ENCODE measurements at places on chromosomes 12 and 14.
A peak's percentile ranks its signal among the peaks of the same experiment; 100 is the strongest.

DNA sequence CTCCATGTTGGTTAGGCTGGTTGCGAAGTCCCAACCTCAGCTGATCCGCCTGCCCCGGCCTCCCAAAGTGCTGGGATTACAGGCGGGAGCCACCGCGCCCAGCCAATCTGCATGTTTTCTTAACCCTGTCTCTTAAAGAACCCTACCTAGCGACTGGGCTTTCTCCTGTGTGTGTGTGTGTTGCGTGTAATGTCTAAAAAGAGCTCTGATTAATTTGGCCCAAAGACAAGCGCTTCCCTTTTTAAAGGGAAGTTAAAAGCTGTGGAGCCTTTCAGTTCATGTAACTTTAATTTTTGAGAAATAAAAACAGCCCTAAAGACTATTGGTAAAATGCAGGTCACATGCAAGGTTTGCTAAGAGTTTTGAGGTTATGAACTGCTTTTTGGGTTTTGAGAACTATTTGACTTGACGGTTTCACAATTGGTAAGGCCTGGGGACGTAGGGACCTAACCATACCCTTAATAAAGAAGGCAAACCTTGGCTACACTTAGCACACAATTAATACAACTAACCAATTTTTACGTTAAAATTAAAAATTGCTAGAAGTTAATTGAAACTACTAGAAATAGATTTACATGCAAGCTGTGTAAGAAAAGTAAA lies 103.2 kb downstream of the KCNMB4 start:
- DNase-seq, result no peak

- DNase-seq, result no peak
Observed at GRCh38 chr12:9365296-9365695, 157.1 kb upstream of the PZP start.

- peak; percentile 56 for DNase-seq
Observed at GRCh38 chr12:92065018-92065499, 80.6 kb downstream of the BTG1 start.

- no peak for DNase-seq
Observed at GRCh38 chr12:43914391-43914790, 78.5 kb downstream of the TMEM117 start.

GRCh38 chr14:64187331-64187730 lies 106.8 kb downstream of the ESR2 start:
- no peak for DNase-seq

DNA sequence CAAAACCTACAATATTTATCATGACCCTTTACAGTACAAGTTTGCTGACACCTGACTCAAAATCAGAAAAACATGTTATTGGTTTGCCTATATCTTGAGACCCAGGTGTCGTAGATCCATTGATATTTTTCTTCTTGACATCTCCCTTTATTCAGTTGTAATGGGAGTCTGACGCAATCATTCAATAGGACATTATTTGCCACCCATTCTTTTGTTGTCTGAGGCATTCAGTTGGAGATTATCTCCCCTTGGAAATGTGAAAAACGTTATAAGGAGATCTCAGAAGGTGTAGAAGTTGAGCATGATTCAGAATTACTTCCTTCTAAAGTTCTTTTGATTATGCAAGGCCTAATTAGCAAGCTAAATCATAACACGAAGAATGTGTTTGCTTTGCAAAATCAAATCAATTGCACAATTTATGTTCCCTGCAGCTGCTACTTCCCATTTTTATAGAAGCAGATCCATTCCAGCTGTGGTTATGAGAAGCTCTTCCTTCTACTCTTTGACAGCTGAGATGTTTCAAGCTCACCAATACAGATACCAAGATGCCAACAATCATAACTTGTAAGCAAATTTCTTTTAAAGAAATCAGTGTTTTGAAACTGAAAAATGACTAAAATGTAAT lies 228.2 kb upstream of the SYT1 start:
- DNase-seq, result no peak

- no peak for DNase-seq
Observed at GRCh38 chr14:36857136-36857535, 195.5 kb downstream of the PAX9 start.

DNA sequence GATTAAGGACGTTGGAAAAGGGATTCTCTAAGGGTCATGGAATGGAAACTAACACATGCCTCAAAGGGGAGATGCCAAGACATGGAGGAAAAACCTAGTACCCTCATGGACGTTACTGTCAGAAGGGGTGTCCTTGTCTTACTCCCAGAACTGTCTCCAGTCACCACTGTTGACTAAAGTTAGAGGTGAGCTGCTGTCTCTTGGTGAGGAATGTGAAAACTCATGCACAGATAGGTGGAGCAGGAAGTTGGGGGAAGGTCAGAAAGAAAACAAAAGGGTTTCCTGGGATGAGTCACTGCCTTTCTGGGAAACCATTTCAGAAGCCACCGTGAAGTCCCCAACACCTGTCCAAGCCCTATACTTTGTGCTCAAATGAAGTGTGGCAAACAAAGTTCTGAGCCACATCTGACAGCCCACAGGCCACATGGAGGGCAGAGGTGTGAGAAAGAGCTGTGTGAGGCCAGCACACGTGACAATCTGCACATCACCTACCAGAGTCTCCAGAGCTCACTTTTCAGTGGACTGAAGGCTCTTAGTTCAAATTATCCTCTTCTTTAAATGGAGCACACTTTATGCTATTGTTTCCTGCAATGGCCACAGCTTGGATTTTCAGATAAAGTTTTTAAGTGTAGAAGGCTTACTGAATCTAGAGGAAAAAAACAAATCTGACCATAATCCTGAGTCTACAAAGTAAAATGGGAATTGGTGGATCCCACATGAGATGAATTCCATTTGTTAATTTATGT lies 92.9 kb upstream of the EGLN3 start:
- peak; percentile 59 for DNase-seq

DNA sequence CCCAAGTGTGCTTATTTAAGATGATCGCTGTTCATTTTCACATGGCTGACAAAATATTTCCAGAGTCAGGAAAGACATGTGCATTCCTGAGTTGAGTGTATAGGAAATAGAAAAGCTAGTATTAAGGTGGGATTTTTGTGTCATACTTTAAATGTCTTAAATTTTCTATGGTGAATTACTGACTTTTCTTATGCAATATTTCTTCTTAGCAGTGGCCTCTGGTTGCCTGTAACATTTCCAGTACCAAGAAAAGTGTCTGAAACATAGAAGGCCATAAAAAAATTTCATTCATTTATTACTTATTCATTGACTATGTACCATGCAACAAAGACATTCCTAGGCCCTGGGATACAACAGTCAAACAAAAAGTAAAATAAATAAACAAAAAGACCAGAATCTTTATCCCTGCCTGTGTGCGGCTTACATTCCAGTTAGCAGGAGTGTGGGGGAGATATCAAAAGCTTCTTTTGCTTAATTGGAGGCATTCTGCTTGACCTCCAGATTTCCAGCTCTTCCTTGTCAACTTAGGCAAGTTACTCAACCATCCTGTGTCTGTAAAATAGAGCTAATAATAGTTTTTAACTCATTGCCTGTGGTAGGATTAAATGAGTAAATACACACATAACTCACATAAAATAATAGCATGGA lies 216.3 kb upstream of the FLRT2 start:
- no peak for DNase-seq

- no peak for DNase-seq
Observed at GRCh38 chr14:103019826-103020225, 37.5 kb downstream of the CDC42BPB start.

GRCh38 chr12:93776581-93777018 lies 99.4 kb downstream of the CRADD start:
- DNase-seq, result no peak

DNA sequence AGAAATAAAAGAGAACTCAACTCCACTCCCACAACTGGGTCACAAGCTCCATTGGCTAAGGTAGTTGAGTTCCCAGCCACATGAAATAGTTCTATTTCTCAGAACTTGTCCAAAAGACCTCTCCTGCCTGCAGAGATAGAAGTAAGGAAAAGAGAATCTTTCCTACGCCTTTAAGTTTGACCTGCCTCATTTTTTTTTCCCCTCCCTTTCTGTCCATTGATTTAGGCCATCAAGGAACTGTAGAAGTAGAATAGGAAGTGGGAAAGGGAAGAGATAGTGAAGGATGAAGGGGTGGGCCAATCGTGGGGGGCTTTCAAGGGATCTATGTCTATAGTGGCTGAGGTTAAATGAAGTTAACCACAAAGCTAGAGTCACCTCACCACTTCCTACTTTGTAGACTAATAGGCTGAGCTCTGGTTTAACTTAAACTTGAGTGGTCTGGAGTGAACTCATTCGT lies 13.9 kb upstream of the NUDT4 start:
- no peak for DNase-seq

GRCh38 chr12:122982963-122983788 lies 2.7 kb downstream of the ARL6IP4 start:
- no peak for DNase-seq

DNA sequence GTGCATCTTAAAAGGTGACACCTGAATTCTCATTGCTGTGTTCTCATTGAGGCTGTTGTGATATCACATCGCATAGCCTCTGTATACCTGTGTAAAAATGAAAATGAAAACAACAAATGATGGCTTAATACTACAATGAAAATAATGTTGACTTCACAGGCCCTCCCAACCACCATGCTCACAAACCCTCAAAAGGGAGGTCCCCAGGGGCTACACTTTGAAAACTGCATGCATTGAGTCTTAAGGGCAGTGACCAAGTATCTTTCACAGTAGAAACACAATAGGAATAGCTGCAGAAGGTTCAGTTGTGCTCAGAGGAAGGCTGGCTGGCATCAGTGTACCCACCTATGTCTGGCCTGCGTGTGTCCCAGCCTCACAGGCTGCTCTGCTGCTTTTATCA lies 27.6 kb upstream of the KCNK13 start:
- DNase-seq, result no peak

- no peak for DNase-seq
Observed at GRCh38 chr12:77087427-77087826, 22.1 kb upstream of the E2F7 start.

DNA sequence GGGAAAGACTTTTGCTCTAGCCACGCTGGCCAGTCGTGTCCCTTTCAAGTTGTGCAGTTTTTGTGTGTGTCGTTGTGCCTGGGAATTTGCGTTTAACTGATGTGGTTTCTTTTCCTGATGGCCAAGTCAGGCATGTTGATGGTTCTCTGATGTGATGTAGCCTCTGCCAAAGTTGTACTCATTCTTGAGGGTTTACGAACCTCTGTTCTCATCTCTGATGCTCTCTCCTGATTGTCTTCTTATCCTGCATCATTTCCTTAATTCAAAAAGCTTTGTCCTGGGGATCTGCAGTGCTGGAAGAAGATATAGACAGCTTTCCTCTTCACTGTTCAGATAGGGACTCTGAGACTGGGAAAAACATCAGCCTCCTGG lies 25.4 kb downstream of the CD9 start:
- DNase-seq, result no peak

- no peak for DNase-seq
Observed at GRCh38 chr12:6765634-6766581, at the start of gene PTMS. Gene PTMS, plus strand, starts transcription at chr12:6766363. Its CDS starts 343 bp downstream, at chr12:6766706.

DNA sequence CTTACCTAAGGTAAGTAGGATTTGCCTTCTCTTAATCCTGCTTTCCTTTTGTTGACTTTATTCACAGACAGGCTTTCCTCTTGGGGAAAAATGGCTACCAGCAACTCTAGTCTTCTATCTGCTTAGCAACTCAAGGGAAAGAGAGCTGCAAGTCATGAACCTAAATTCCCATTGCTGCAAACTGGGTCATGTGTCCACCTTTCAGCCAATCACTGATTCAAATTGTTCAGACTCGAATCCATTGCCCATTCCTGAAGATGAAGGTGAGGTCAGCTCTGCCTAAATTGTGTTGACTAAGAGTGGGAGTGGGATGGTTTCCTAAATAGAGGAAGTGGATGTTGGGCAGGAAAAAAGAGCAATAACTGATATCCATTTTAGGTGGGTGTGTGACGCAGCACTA lies 7.7 kb downstream of the FBXW8 start:
- no peak for DNase-seq

- DNase-seq, result no peak
Observed at GRCh38 chr12:59559696-59560095, 36.1 kb upstream of the SLC16A7 start.

DNA sequence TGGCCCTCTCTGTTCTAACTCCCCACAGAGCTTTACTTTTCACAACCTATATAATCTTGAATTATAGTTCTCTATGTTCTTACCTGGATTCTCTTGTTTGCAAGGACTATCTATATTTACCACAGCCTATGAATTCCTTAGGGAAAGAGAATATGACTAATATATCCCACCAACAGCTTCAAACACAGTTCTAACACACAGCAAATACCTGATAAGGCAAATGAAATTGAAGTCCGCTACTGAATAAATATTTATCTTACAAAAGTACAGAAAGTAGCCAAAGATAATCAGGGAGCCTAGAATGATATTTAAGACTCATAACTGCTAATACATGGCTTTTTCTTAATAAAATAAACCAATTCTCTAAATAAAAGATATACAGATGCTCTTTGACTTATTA lies 165.1 kb downstream of the C12orf42 start:
- DNase-seq, result no peak

DNA sequence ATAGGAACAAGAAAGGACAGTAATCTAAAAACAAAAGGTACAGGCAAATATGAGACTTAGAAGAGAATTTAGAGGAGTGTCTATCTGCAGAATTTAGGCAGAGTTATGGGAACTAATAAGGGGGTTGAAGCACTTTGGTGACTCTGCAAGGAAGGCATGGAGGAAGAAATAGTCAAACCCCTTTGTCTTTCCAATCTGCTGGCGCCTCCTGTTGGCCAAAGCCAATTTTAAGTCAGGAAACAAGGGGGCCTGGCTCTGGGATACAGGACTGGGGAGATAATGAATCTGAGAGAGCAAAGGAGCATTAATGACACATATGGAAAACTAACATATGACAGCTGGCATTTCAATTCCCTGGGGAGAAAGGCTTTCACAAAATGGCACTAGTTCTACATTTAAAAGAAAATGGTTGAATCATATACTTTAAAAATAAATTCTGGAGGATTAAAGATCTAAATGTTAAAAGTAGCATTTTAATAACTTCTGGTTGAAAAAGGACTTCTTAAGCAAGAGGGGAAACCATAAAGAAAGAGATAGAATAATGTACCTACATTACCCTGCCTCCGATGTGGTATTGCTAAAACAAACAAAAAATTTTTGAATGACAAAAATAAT lies 48.5 kb upstream of the CSRP2 start:
- DNase-seq, result no peak

- DNase-seq, result no peak
Observed at GRCh38 chr12:104213952-104214351, 1.6 kb upstream of the TXNRD1 start.

Data from stimulated activated naive CD4-positive, alpha-beta T cell treated with Interleukin-2 at 50 U/mL for 16 hours (primary cell).